ENCODE measurements at places on chromosomes 5 and 9.
A peak's percentile ranks its signal among the peaks of the same experiment; 100 is the strongest.

GRCh38 chr9:24614070-24614469, 68.4 kb upstream of the IZUMO3 start:
- DNase-seq: no peak

GRCh38 chr5:148990817-148991216, 72.0 kb downstream of the SH3TC2 start:
- no peak for DNase-seq

DNA sequence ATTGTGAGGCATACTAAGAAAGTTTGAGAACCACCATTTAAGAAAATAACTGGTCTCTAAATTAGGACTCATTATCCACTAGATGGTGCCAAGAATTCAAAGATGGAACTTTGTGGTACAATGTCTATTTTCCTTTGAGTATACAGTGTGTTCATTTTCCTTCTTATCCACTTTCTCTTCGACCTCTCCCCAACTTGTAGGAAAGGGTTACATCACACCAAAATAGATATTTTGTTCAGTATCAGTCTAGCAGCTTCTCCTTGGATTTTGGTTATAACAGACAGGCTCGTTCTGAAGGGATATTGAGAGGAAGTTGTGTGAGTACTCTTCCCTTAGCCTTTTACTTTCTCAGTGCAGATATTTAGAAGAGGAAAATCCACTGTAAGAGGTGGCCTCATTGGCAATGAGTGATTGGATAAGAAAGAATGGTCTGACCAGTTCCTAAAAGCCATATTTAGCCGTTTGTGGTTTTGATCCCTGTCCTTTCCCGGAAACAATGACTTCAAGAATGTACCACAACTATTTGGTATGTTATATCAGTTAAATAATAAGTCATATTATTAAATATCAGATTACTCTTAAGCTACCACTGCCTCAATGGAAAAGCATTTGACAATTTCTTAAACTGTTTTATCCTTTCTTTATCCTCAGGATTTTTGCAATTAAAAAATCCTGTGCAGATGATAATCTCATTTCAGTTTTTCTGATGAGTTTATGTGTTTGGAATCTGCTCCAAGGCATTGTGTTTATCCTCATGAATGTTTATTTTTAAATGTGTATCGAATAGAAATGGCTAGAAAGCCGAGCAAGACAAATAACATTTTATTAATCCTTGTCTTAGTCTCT, 69.0 kb upstream of the GRAMD2B start:
- peak; percentile 96 for DNase-seq

DNA sequence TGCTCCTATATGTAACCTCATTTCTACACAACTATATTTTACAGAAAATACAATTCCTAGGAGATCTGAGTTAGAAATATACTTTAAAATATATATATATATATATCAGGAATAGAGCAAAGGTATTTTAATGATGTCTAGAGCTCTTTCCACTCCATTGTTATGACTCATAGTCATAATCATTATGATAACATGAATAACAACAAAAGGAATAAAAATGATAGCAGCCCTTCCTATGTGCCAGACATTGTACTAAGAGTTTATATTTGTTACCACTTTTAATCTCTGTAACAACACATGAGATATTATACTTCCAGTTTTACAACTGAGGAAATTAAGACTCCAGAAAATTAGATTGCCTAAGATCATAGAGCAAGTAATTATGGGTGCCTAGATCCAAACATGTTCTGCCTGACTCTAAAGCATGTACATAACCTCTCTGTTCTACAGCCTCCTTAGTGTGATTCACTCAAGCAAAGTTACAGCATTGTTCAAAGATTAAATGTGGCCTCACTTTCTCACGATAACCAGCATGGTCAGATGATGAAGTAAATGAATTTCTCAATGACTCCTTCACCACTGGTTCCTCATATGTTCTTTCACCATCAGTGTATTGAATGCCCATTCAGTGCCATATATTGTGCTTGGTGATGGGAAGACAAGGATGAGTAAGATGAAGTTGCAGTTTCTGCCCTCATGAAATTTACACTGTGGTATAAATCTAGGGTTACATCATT, 452.1 kb downstream of the EFNA5 start:
- DNase-seq: no peak

Data from mesenchymal stem cell (in vitro differentiated cells and primary cell).